ENCODE measurements at places on chromosomes 1 and 21.
A peak's percentile ranks its signal among the peaks of the same experiment; 100 is the strongest.

DNA sequence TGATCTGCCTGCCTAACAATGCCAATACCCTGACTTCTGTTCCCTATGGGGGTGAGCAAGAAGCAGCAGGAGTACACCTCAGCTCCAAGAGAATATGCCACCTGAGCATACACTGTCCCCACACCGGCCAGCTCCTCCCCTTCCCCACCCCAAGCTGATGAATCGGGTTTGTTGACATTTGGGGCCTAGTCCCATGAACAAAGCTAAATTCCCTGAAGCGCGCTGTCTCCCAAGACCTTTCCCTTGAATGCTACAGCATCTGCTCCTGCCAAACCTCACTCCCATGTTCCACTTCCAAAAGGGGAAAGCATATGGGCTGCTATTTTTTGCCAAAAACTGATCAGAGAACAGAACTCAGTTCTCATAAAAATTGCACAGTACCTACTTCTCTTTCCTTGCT lies 220.4 kb upstream of the CAMK1G start:
- DNase-seq, result no peak

GRCh38 chr1:66055092-66055491 lies 262.4 kb downstream of the PDE4B start:
- no peak for DNase-seq

DNA sequence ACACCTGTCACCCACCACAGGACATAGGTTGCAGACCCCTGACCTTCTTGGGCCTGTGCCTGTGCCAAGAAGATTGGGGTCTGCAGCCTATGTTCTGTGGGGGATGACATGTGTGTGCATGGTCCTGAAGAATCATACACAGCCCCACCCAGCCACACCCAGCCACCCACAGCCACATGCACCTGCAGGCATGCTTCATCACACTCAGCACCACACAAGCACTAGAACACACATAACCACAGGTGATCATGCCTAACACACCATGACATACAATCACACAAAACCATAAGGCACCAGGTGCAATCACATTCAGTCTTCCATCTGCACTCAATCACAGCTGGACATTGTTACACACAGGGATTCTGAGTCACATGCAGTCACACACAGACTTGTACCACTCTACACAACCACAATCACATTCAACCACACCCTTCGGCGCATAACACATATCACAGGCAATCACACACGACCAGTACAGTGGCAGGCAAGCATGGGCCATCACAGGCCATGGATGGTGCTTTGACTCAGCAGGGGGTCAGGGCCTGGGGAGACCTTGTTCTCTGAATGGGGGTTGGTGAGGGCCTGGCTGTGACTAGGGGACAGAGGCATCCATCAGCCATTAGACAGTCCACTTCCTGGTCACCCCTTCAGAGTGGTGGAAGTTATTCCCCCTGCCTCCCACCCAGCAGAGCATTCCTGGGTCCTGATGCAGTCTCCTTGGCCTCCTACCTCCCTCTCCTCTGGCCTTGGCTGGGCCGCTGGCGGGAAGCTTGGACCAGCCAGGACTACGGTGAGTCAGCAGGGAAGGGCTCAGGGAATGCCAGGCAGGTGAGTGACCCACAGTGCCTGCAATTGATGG lies 44.3 kb upstream of the EPS8L3 start:
- no peak for DNase-seq

DNA sequence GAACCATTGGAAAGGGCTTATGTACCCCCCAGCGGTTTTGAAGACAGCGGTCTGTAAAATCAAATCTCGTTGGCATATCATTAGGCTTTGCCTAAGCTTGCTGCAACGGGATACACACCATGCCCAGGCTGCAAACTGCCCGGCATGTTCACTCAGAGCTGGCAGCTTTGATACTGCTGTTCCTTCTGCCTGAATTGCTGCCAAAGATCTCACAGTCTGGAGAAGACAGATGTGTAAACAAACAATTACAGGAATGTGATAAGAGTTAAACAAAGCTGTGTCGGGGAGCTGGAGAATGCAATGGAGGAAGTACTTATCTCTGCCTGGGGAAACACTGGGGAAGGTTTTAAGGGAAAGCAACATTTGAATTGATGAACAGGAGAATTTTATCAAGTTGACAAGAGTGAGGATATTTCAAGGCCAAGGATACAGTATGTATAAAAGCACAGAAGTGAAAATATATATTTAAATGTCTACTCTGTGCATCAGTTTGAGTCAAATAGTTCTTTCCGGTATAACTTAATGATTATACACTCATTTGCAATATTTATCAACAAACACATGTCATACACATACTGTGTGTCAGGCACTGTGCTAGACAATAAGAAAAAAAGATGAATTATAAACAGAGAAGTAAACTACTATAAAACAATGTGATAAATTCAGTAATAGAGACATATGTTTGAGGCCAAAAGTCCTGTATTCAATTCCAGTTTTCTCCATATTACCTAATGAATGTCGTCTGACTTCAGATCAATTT lies 29.9 kb downstream of the CHML start:
- DNase-seq, result no peak

- DNase-seq, result no peak
Measured at GRCh38 chr21:40615505-40616376, 231.2 kb downstream of the DSCAM start.

DNA sequence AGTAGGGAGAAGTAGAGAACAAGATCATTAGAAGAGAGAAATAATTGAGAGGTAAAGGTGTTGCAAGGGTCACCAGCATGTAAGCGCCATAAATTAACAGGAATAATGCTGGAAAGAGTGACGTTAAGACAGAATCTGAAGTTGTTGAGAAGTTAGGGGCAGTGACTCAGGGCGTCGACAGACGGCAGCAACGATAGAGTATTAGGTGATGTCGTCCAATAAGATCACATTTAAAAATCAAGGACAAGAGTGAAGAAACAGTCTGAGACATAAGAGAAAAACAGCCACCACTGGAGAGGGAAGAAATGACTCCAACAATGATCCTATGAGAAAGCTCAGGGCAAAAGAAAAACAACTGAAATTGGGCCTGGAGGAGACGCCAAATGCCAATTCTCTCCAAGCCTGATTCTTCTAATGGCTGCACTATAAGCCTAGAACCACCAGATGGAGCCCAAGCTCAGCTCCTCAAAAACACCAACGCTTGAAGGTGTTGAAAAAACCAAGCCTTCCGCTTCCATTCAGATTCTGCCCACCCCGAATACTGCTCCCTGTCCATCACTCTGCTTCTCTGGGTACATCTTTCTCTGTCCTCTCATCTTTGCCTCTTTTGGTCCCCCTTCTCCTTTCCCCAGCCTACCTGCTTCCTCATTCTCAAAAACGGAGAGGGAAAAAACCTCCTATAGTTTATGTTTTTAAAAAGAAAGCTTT lies 70.0 kb downstream of the LUZP1 start:
- peak; percentile 79 for DNase-seq

DNA sequence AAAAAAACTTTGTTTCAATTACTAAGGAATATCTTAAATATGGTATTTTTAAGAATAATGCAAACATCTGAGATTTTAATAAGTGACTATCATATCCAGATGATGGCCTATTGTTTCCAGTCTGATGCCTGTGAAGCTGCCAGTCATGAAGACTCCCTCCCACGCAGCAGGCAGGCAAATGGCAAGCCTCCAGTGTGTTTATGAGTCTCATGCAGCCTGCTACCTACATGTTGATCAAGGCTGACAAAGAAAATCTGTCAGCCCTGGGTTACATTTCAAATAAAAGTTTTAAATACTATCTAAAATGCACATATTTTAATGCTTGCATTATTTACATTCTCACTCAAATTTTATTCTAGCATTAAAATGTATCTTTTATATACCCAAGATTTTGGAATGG lies 137.6 kb upstream of the RNPC3 start:
- no peak for DNase-seq

- peak; percentile 35 for DNase-seq
Measured at GRCh38 chr1:173190101-173190936, 16.8 kb downstream of the TNFSF4 start.

DNA sequence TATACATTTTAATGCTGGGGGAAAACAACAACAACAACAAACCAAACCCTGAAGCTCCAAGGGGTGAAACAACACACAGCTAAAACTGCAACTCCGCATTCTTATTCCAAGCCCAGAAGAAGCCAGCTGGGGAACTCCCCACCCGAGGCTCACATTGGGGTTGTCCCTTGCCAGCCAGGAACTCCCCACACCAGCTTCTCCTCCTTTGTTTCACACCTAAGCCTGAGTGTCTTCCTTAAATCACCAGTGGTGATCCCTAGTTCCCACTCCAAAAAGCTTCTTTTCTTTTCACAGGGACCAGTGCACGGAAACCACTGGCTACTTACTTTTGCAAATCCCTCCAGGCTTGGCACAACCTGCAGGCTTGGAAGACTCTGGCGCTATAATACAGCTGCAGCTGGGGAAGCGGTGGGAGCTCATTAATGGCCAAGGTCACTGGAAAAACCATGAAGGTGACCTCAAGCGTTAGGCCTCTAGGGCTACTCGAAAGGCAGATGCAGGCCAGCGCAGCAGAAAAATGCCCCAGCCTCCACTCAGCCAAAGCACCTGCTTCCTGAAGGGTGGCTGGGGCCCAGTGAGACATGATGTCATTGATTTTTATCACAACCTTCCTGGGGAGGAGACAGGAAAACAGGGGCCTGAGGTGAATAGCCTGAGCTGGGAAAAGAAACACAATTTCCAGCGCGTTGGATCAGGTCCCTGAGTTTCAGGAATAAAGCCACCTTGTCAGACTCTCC lies 40.1 kb downstream of the TLR5 start:
- DNase-seq, result no peak

DNA sequence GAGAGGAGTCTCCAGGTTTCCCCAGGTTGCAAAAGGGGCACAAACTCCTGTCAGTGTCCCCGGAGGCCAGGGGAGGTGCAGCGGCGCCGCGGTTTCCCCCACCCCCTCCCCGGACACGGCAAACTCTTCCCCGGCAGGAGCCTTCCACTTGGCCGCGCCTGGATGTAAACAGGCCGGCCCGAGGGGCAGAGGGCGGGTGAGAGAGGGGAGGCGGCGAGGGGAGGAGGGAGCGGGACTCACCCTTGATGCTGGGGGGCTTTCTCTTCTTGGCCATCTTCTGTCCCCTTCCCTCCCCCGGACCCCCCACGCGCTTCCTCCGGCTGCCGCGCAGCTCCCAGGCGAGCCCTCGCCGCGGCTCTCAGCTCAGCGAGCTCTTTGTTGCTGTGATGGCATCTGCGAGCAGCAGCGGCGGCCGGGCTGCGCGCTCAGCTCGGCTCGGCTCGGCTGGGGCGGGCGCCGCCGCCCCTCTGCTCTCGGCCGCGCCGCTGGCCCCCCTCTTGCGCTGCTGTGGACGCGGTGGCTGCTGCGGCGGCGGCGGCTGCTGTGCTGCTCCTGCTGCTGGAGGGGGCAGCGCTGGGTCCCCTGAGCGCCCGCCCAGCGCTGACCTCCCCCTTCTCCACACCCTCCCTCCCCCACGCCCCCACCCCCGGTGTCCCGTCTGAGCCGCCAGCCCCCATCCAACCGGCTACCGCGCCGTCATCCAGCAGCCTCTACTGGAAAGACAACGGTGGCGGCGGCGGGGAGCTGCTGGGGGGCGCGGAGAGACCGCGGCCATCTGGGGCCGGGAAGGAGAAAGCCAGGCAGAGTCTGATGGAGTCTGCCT lies 4.9 kb upstream of the SLC44A5 start:
- DNase-seq, result no peak

GRCh38 chr1:17655922-17656321 lies 99.2 kb upstream of the ACTL8 start:
- DNase-seq, result no peak

- no peak for DNase-seq
Measured at GRCh38 chr1:181936269-181936668, 125.2 kb downstream of the ZNF648 start.

- no peak for DNase-seq
Measured at GRCh38 chr1:115906627-115907026, 65.7 kb upstream of the NHLH2 start.

GRCh38 chr1:157806431-157807149 lies 13.3 kb downstream of the FCRL1 start:
- no peak for DNase-seq

DNA sequence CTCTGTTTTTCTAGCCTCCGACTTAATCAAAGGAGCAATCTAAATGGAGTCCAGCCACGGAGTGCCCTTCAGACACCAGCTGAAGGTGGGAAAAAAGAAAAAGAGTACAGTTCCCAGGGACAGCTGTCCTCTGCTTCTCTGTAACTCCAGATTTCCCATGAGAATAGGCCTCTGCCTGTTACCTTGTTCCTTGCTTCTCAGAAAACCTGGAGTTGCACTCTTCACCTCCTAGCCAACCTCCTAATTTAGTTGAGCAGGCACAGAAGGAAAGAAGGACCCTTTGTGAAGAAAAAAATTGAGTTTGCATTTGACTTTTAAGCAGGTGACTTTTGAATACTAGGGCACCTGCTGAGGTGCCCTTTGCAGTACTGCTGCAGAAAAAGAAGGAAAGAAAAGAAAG lies 8.3 kb downstream of the BARHL2 start:
- DNase-seq, result no peak

- peak; percentile 80 for DNase-seq
Measured at GRCh38 chr1:27045973-27046558, 33.4 kb upstream of the TENT5B start.

DNA sequence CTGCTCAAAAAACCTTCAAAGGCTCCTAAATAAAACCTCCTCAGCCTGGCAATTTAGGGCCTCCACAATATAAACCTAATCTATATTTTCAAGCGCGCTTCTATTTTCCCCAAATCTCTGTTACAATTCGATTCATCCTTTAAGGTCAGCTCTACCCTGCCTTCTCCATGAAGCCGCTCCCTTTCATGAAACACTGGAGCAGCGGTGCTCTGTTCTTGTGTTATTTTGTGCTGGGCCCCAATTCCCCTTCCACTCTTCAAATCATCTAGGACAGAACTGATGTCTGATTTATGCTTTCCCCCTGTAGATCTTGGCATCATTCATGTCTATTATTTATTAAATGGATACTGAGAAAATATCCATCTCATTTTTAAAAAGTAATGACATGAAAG lies 6.9 kb downstream of the ERRFI1 start:
- no peak for DNase-seq

- no peak for DNase-seq
Measured at GRCh38 chr1:243806310-243806709, 43.7 kb downstream of the AKT3 start.

Data from ascending aorta (tissue), 2 donors.